ENCODE measurements at places on chromosomes 12 and 14. TPM values are rescaled to one million over a fixed set of nuclear protein-coding genes. Genes with fewer than 3 reads are reported as not detected.

RAD9B gene
- total RNA-seq = 0.61 TPM

PTPRO gene
- total RNA-seq = 0.67 TPM

DBX2 gene
- total RNA-seq = not detected

FOXN4 gene
- total RNA-seq = not detected

P2RX2 gene
- not detected for total RNA-seq

INHBC gene
- total RNA-seq = not detected

Data from SK-MEL-5 (cell line).